ENCODE measurements at places on chromosomes 1 and 21.

- no peak for DNase-seq
- H3K4me3 ChIP-seq, result peak overlapping the region; percentile 23
- peaks cover 6% of the 10 kb centered on the region for H3K27me3 ChIP-seq
- peaks cover 18% of the 10 kb centered on the region for H3K4me1 ChIP-seq
- H3K36me3 ChIP-seq, result no peaks in the 10 kb centered on the region
Measured at GRCh38 chr1:47725000-47725473, 272.1 kb downstream of the TRABD2B start.

- no peak overlapping the region for H3K4me3 ChIP-seq
- H3K4me1 ChIP-seq, result no peaks in the 10 kb centered on the region
- H3K36me3 ChIP-seq, result no peaks in the 10 kb centered on the region
- no peak overlapping the region for H3K27ac ChIP-seq
Measured at GRCh38 chr1:180542838-180543145, 16.0 kb upstream of the OVAAL start.

DNA sequence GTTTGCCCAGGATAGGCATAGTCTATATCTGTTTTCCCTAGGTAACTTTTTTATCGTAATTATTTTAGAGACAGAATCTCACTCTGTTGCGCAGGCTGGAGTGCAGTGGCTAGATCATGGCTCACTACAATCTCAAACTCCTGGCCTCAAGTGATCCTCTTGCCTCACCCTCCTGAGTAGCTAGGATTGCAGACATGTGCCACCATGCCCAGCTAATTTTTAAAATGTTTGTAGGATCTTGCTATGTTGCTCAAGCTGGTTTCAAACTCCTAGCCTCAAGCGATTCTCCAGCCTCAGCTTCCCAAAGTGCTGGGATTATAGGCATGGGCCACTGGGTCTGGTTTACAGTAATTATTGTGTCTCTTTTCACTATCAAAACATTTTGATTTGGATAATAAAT is 58.6 kb upstream of the SOX13 start:
- H3K4me1 ChIP-seq, result no peaks in the 10 kb centered on the region
- no peaks in the 10 kb centered on the region for H3K36me3 ChIP-seq
- no peak for DNase-seq
- no peaks in the 10 kb centered on the region for H3K27me3 ChIP-seq
- no peak overlapping the region for H3K4me3 ChIP-seq

DNA sequence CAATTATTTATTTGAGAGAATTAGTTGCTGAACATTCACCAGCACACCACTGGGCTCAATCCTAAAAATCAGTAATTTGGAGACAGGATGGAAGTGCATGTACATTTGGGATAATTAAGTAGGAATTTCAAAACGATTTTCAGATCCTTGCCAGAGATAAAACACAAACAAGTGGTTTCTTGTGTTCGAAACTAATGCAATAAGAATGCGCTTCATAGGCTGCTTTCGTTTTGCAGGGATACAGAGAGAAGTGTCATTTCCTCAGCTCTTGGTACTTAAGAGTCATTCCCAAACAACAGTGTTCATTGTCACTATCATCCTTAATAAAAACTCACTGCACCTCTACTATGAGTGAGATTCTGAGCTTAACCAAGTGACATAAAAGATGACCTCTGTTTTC is 20.6 kb upstream of the USP24 start:
- no peaks in the 10 kb centered on the region for H3K36me3 ChIP-seq
- H3K4me1 ChIP-seq, result no peaks in the 10 kb centered on the region
- no peak overlapping the region for H3K4me3 ChIP-seq
- no peaks in the 10 kb centered on the region for H3K27me3 ChIP-seq
- no peak for DNase-seq

DNA sequence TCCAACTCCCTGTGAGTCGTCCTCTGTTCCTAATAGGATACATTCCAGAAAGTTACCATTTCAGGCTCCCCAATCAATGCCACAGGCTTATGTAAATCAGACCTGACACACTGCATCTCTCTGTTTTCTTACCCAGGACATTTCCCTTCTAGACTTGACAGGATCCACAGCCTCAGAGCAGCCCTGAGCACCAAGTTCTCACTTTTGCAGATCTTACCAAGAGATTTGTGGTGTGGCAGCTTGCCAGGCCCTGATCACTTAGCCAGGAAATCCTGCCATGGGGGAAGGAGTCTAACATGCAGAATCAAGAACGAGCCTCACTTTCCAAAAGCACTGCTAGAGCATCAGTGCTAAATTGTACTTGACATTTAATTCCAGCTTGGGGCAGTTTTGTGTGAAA is 202.9 kb downstream of the TBX15 start:
- DNase-seq, result peak; percentile 21
- H3K4me3 ChIP-seq, result no peak overlapping the region
- H3K27ac ChIP-seq, result no peak overlapping the region
- no peaks in the 10 kb centered on the region for H3K36me3 ChIP-seq

GRCh38 chr1:202858789-202859414 is 30.0 kb downstream of the RABIF start:
- peaks cover 51% of the 10 kb centered on the region for H3K4me1 ChIP-seq
- no peak overlapping the region for H3K4me3 ChIP-seq
- DNase-seq, result no peak
- peaks cover 3% of the 10 kb centered on the region for H3K27me3 ChIP-seq

GRCh38 chr1:158148468-158148867 is 32.2 kb upstream of the CD1D start:
- no peak overlapping the region for H3K4me3 ChIP-seq
- peak; percentile 23 for DNase-seq
- peaks cover 26% of the 10 kb centered on the region for H3K4me1 ChIP-seq
- no peaks in the 10 kb centered on the region for H3K27me3 ChIP-seq

DNA sequence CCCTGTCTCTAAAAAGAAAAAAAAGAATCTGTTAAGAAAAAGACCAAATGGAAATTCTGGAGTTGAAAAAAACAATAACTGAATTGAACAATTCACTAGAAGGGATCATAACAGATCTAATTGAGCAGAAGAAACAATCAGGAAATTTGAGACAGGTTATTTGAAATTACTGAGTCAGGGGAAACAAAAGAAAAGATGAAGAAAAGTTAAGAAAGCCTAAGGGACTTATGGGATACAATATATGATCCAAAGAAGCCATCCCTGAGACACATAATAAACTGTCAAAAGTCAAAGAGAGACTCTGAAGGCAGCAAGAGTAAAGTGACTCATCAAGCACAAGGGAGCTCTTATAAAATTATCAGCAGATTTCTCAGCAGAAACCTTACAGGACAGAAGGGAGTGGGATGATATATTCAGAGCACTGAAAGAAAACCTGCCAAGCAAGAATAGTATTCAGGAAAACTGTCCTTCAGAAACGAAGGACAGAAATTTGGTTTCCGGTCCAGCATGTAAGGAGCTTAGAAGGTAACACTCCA is 44.5 kb downstream of the SLC2A1 start:
- no peak overlapping the region for H3K27ac ChIP-seq
- no peak overlapping the region for H3K4me3 ChIP-seq
- H3K4me1 ChIP-seq, result peaks cover 5% of the 10 kb centered on the region
- H3K36me3 ChIP-seq, result no peaks in the 10 kb centered on the region

DNA sequence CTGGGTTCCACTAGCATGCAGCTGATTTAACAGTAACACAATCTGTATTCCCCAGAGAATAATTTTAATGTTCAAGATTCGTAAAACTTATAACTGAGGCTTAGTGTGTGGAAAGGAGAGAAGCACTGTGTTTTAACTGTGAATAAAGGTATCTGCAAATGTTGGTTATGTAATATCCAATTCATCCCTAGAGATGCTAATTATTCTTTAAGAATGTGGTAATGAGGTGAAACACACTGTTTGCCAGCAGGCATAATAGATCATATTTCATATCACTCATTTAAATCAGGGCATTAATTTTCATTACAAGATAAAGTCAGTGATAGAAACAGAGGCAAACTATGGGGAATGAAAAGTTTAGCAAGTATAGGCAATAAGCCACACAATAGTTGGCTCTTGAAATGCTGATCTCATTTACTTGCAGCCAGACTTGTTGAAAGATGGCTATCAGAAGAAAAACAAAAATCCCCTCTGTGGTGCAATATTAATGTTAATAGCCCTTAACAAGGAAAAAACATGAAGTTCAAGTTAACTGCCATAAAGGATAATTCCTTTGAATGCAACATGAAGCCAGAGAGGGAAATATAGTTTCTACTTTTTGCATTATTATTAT is 33.4 kb downstream of the HMCN1 start:
- no peaks in the 10 kb centered on the region for H3K27me3 ChIP-seq
- no peaks in the 10 kb centered on the region for H3K36me3 ChIP-seq
- no peak overlapping the region for H3K27ac ChIP-seq
- H3K4me3 ChIP-seq, result no peak overlapping the region

DNA sequence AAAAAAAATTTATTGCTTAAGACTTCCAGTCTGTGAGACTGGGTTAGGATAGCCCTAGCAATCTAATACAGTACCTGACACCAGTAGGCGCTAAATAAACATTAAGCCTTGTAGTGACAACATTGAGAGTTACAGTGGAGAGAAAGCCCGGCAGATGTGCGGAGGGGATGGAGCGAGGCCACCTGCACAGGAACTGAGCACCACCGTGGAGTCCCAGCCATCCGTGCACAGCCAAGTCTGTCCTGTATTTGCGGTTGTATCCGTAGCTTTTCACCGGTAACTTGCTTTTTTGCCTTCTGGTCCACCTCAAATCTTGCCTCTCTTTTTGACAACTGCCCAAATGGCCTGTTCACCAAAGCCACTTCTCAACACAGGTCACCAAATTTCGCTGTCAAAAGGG is 260.1 kb downstream of the GPATCH2 start:
- no peaks in the 10 kb centered on the region for H3K36me3 ChIP-seq
- no peak overlapping the region for H3K4me3 ChIP-seq
- H3K4me1 ChIP-seq, result no peaks in the 10 kb centered on the region
- DNase-seq, result no peak

- H3K36me3 ChIP-seq, result peaks cover 32% of the 10 kb centered on the region
- no peaks in the 10 kb centered on the region for H3K27me3 ChIP-seq
- no peak for DNase-seq
Measured at GRCh38 chr21:42847051-42847707, 32.2 kb downstream of the WDR4 start.

DNA sequence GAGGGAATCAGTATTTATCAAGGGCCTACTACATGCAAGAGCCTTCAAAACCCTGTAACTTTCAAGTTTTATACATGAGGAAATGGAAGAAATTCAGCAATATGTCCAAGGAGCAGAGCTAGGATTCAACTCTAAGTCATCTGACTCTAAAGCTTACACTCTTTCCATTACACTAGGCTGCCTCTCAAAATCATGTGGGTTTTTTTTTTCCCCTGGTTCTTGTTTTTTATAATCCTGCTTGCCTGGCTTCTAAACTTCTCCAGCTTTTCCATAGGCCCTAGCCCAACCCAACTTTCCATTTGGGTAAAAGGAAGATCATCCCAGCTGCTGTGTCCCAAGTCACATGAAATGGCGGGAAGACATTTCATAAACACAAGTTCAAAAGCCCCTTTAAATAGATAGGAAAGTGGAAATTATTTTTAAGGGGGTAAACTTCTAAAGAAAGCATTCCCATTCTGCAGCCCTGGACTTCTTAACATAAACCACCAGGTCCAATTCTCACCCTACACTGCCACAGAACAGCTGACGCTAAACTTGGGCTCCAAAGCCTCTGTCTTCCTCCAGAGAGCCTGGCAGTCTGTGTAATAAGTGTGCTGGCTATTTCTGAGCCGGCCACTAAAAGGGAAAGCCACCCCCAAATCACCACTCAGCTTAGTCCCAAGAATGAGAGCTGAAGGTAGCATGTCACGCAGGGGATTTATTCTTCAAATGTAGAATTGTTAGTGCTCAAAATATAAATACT is 46.9 kb downstream of the ITPKB start:
- H3K36me3 ChIP-seq, result no peaks in the 10 kb centered on the region
- no peaks in the 10 kb centered on the region for H3K27me3 ChIP-seq
- H3K4me1 ChIP-seq, result peaks cover 32% of the 10 kb centered on the region
- H3K27ac ChIP-seq, result no peak overlapping the region
- no peak overlapping the region for H3K4me3 ChIP-seq

DNA sequence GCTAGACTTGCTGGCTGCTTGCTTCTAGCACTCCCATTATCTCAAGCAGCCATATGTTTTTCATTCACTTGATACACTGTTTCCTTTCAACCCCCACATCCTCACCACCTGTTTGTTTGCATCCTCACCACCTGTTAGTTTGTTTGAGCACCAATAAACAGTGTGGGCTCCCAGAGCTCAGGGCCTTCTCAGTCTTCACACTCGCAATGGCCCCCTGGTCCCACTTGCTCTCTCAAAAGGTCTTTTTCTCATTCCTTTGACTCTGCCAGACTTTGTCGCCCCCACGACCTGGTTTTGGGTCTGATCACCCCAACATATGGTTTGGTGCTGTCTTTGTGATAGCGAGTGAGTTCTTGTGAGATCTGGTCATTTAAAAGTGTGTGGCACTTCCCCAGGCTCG is 6.2 kb upstream of the PADI4 start:
- H3K4me3 ChIP-seq, result no peak overlapping the region
- H3K27ac ChIP-seq, result no peak overlapping the region
- H3K4me1 ChIP-seq, result peaks cover 23% of the 10 kb centered on the region

- no peak overlapping the region for H3K27ac ChIP-seq
- H3K36me3 ChIP-seq, result no peaks in the 10 kb centered on the region
- peak; percentile 12 for DNase-seq
- H3K4me1 ChIP-seq, result no peaks in the 10 kb centered on the region
Measured at GRCh38 chr1:209368864-209369598, 214.5 kb upstream of the CAMK1G start.

GRCh38 chr1:25562101-25562927 is 18.9 kb downstream of the LDLRAP1 start:
- H3K27me3 ChIP-seq, result no peaks in the 10 kb centered on the region
- peak; percentile 93 for DNase-seq
- H3K36me3 ChIP-seq, result peaks cover 6% of the 10 kb centered on the region
- H3K27ac ChIP-seq, result peak overlapping the region; percentile 50
- H3K4me1 ChIP-seq, result peaks cover 24% of the 10 kb centered on the region

DNA sequence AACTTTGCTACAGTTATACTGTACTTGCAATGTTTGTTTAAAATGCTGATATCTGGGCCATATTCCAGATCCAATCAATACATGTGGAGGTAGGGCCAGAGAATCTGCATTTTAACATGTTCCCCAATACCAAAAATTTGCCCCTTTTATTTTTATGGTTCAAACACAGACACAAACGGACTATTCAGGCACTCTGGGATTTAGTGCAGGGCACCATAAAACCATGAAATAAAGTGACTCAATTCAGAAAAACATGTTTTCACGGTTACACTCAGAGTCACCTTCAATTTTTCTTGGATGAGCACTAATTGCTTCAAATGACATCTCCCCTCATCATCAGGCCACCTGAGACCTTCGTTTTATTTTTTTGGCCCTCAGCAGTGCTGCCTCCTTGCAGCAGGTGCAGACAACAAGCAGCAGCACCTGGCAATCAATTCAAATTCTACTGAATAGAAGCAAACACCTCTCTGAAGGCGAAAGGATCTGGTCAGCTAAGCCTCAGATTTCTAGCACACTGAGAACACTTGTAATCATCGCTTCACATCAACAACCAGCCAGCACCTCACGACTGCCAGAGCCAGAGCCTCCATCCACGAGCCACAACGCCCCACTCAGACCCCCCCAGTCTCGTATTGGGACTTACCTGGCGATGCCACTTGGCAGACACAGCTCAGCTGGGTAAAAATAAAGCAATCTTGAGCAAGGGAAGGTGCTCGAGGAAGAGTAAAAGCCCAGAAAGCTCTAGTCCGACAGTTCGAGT is 1.1 kb downstream of the ERO1B start:
- H3K27ac ChIP-seq, result peak overlapping the region; percentile 76
- peaks cover 41% of the 10 kb centered on the region for H3K4me1 ChIP-seq
- H3K36me3 ChIP-seq, result no peaks in the 10 kb centered on the region
- H3K27me3 ChIP-seq, result no peaks in the 10 kb centered on the region
- DNase-seq, result peak; percentile 53
- H3K4me3 ChIP-seq, result peak overlapping the region; percentile 94

All from common myeloid progenitor, CD34-positive (primary cell).